Hypothalamus (tissue), 51 donors: ENCODE measurements at places on chromosomes 3 and 15.

DNA sequence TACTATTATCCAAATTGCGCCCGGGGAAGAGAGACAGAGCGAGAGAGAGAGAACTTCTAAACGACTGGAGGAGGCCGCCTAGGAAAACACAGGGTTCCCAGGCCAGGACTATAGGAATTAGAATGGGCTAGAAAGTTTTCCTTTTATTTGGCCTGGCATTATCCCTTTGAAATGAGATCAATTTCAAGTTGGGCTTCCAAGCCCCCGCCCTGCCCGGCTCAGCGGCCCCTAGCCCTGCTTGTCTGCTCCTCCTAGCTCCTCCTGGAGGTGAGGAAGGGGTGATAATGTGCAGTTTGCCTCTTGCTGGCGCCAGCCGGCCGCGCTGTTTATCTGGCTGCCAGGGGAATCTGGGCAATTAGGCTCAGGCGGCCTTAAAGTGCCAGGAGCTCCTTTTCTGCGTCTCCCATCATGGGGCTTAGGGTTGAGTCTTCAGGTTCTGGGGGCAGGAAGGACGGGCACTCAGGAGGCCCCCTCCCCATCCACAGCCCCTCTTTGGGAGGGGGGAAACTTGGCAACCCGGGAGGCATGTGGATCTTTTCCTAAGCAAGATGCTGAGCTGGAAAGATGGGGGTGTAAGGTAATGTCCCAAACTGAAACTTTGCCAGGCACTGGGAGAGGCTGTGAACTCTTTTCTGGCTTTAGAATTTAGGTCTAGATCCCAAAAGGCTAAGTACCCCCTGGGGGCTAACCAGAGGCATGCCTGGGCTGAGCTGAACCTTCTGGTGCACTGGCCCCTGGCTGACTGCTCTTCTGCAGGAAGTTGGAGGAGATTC, 5.5 kb downstream of the SMAD6 start:
- no peak for DNase-seq

DNA sequence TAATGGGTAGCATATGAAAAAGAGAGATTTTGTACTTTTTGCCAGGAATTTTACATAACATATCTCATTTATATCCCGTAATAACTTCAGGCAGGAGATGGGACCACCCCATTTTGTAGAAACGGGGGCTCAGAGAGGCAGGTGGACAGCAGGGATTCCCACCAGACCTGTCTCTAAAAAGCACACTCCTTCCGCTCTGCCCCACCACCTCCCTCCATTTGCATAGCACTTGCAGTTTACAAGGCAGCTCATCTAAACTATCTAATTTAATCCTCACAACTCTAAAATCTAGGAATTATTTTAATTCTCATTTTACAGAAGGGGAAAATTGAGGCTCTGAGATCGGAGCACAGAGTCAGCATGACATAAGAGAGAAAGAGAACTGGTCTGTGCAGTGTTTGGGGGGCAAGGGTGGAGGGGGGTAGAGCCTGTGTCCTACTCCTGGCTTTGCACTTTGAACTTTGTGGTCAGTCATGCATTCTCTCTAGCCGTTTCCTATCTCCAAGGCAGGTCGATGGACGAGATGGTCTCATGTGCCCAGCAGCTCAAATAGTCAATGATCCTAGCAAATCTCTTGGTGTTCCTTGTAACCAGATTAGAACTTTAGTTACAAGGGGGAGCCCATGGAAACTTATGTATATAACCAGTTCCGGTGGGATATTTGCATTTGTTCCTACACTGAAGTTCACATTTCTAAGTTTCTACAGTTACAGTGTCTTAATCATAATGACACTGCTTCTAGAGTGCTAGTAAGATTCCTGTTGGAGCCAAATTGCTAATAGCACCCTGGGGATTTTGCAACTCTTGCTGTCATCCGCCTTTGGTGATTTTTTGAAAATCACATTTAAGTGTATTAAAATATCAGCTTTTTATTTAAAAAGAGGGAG, 18.6 kb downstream of the CRYGS start:
- DNase-seq: no peak

DNA sequence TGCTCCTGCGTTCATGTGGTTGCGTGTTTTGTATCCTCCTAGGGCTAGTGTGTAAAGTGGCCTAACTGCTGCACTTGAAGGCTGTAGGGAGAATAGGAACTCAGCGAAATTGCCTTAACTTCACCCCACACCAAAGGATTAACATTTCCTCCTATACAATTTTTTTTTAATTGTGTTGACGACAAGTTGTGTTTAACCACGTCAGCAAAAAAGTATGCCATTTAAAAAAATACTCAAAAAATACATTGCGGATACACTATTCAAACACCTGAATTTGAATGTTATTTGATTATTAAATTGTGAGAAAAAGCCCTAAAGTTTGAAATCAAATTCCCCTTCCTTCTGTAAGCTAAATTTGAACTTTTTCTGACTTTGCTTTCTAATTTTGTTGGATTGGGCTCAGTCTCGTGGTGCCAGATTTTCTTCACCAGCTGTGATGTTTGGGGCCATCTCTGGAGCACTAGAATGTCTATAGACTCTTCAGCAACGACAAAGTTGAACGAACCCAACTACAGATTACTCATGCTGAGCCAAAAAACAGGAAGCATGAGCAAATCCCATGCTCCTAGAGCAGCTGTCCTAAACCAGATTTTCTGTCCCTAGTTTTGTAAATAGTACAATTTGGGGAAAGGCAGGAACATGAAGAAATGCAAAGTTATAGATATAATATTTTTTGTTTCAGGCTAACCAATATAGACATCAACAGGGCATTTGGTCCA, 8.1 kb upstream of the SLC9A9 start:
- DNase-seq: no peak

DNA sequence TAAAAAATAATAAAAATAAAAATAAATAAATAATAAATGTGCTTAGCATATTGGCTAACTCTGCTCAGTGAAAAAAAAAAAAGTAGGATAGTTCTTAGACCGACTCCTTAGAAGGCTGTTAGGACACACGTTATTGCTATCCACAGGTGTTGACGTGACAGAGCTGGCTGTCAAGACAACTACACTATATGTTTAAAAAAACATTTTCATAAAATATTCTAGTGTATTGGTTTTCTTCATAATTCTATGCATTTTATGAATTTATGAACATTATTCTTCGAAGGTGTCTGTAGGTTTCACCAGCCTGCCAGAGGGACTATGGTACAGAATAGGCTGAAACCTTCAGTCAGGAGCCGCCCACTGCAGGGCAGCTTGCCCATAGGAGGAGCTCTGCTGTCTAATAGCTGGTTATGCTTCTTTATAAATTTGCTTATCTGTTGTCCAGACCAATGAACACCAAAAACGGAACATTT, 9.2 kb downstream of the TM4SF1 start:
- DNase-seq: no peak

- peak; percentile 69 for DNase-seq
Observed at GRCh38 chr3:149812165-149812605, 830 bp upstream of the RNF13 start.

DNA sequence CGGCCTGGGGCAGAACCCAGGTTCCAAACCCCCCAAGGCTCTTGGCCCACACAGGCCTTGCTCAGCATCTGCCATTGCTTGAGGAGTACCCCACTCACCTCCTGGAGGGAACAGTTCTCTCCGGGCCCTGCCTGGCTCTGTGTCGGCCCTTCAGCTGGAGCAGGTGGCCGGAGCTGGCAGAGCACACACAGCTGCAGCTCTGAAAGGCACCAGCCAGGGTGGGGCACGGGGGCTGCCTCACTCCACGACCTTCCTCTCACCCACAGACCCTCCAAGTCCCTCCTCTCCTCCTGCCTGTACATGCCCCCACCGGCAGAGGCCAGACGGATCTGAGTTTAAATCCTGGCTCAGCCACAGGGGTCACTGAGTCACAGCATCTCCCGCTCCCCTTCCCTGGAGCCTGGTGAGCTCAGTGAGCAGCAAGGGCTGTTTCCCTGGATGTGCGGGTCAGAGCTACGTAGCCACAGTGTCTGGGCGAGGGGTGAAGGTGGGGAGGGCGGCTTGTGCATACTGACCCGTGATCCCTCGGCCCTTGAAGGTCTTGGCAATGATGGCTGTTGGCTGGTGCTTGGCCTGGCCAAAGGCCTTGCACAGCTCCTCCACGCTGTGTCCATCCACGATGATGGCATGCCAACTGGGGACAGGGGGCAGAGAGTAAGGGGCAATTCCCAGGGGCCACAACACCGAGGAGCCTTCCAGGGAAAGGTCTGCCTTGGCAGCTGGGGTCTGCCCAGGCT, 23.0 kb downstream of the TKT start:
- no peak for DNase-seq

DNA sequence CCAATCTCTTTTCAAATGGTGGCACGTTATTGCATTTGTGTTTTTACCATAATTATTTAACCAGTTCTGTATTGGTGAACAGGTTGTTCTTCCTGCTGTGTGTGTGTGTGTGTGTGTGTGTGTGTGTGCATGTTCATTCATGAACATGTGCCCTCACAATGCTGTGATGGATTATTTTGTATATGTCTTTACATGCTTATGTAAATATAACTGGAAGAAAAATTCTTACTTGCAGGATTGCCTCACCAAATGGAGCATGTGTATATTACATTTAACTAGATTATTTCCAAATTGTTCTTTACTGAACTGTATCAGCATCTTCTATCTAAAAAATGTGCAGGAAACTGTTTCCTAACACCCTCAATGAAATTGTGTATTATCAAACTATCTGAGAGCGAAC, 175.2 kb upstream of the ZPLD1 start:
- DNase-seq: no peak
